ENCODE measurements at places on chromosomes 1 and 21. TPM values are rescaled to one million over a fixed set of nuclear protein-coding genes. Genes with fewer than 3 reads are reported as not detected.

CALML6 gene
- not detected for polyA plus RNA-seq

FCRL3 gene
- 0.21 TPM for polyA plus RNA-seq

CFHR2 gene
- polyA plus RNA-seq = not detected

ASTN1 gene
- polyA plus RNA-seq = 0.15 TPM

TMPRSS2 gene
- 167 TPM for polyA plus RNA-seq

CHI3L2 gene
- polyA plus RNA-seq = 4.7 TPM

CLIC6 gene
- polyA plus RNA-seq = 13.8 TPM

TMEM54 gene
- 42.6 TPM for polyA plus RNA-seq

DNA sequence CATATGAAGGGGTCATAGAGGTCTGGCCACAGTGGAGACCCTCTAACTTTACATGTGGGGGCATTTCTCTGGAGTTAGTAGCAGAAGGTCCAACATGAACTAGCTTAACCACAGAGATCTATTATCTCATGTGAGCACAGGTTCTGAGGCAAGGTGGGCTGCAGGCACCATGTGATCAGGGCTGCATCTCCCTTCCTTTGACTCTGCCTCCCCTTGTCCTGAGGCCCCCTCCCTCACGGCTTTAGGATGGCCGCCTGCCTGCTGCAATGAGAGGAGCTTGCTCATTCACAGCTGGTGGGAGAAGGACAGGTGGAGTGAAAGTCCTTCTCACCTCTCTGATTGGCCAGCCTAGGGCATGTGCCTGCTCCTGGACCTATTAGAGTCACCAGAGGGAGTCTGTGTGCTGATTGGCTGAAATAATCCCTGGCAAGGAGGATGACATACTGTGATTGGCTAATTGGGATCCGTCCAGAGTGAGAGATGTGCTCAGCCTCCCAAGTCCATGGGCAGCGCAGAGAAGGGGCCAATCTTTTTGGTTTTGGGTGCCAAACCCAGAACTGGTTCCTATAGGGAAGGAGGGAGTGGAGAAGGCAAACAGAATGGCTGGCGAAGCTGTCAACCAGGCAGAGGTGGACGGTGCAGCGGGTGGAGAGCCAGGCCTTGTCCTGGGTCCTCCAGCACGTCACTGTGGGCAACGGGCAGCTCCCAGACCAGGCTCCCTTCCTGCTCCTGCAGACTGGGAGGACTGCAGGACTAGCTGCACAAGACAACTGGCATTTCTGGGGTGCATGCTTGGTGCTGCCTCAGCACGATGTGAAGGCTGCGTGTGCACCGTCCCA, 39.4 kb upstream of the C1orf174 start:
- H3K4me3 ChIP-seq = no peak overlapping the region
- no peaks in the 10 kb centered on the region for H3K27me3 ChIP-seq
- H3K4me1 ChIP-seq = no peaks in the 10 kb centered on the region
- no peak overlapping the region for H3K27ac ChIP-seq
- H3K36me3 ChIP-seq = no peaks in the 10 kb centered on the region

GRCh38 chr1:15007842-15008241, 145.7 kb upstream of the TMEM51 start:
- H3K27me3 ChIP-seq = no peaks in the 10 kb centered on the region
- H3K27ac ChIP-seq = no peak overlapping the region
- no peak for DNase-seq
- H3K4me1 ChIP-seq = no peaks in the 10 kb centered on the region
- no peaks in the 10 kb centered on the region for H3K36me3 ChIP-seq

GRCh38 chr1:160883581-160884513, 1.1 kb downstream of the ITLN1 start:
- no peak overlapping the region for H3K27ac ChIP-seq
- H3K36me3 ChIP-seq = no peaks in the 10 kb centered on the region
- no peak overlapping the region for H3K4me3 ChIP-seq

- H3K4me3 ChIP-seq = no peak overlapping the region
- DNase-seq = no peak
- no peaks in the 10 kb centered on the region for H3K4me1 ChIP-seq
- H3K27me3 ChIP-seq = no peaks in the 10 kb centered on the region
- H3K27ac ChIP-seq = no peak overlapping the region
Measured at GRCh38 chr1:222792744-222793143, 22.1 kb upstream of the DISP1 start.

DNA sequence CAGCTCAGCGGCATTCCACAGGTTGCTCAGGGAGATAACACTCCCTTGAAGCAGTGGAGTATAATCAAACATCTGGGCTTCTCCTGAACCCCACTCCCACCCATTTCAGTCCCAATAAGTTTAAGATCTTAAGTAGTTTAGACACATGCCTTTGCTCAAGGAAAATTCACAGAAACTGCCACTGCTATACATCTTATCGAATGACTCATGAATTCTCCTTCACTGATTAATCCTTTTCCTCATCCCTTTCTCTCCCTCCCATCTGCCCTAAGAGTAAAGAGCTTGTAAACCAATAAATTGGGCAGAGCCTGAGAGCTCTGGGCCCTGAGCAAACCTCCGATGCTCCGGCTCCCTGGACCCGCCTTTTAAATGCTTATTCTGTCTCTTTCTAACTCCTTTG, 10.2 kb downstream of the VN1R5 start:
- no peaks in the 10 kb centered on the region for H3K36me3 ChIP-seq
- H3K27me3 ChIP-seq = no peaks in the 10 kb centered on the region
- no peak overlapping the region for H3K4me3 ChIP-seq
- no peak overlapping the region for H3K27ac ChIP-seq
- no peak for DNase-seq

GRCh38 chr1:50570066-50570468, 146.8 kb upstream of the DMRTA2 start:
- peak; percentile 28 for DNase-seq
- H3K27ac ChIP-seq = no peak overlapping the region

DNA sequence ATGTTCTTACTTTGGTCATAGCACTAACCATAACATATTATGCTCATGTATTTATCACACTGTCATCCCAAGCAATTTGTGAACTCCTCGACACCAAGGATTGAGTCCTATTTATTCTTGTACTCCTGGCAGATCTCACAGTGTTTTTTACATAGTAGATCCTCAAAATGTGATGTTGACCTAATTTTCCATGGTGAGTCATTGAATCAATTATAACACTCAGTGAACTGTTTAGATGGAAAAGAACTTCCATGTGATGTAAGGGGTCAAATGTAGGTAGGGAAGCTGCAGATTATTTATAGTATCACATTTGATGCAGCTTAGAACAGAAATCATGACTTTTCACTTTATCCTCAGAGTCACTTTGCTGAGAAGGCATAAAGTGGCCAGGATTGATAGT, 281.9 kb upstream of the ADAMTS5 start:
- no peaks in the 10 kb centered on the region for H3K4me1 ChIP-seq
- no peak overlapping the region for H3K4me3 ChIP-seq
- no peaks in the 10 kb centered on the region for H3K36me3 ChIP-seq
- no peaks in the 10 kb centered on the region for H3K27me3 ChIP-seq
- no peak for DNase-seq

DNA sequence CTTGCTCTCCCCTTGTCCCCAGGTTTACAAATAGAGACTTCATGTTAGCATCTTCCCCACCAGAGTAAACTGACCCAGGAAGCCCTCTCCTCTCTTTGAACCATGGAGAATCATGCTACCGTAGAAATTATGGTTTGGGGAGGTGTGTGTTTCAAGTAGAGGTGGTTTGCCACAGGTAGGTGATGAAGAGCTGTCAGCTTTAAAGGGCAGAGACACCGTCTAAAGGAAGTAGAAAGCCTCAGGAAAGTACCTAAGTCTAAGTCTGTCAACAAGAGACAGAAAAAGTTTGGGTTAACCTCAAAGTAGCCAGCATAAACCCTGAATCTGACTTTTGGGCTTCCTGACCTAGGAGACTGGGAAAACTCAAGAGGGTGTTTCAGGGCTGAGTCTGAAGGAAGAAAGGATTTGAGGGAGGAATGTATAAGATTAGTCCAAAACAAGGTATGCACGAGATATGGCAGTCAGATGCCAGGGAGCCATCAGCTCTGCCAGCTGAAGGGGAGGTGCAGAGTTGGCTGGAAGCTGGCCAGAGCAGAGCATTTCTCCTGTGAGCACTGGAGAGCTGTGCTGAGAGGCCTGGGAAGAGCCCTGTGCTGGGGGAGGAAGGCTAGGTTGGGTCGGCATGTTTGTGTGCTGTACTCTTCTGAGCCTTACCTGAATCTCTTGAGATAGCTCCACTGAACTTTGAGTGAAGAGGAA, 14.3 kb downstream of the ADAMTSL4 start:
- H3K4me3 ChIP-seq = peak overlapping the region; percentile 5
- H3K4me1 ChIP-seq = peaks cover 33% of the 10 kb centered on the region
- H3K36me3 ChIP-seq = no peaks in the 10 kb centered on the region
- H3K27ac ChIP-seq = peak overlapping the region; percentile 100

GRCh38 chr1:2127187-2128145, 67.1 kb downstream of the FAAP20 start:
- no peak overlapping the region for H3K4me3 ChIP-seq
- H3K4me1 ChIP-seq = no peaks in the 10 kb centered on the region
- no peak for DNase-seq
- H3K36me3 ChIP-seq = no peaks in the 10 kb centered on the region
- H3K27ac ChIP-seq = no peak overlapping the region
- no peaks in the 10 kb centered on the region for H3K27me3 ChIP-seq

DNA sequence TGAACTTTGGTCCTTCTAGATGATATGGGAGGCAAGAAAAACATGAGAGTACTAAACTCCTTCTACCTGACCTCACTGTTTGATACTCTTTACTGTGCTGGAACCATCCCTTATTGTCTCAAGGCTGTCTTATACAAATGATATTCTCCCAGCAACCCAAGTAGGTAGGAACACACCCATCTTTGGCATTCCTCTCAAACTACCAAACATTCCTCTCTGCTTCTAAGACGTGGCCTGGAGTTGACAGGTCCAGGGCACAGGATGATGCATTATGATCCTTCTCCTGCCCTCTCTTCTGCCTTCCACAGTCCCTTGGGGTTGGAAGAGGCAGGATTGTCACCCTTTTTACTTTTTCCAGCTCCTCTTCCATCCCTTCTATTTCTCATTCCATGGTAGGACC, 90.5 kb downstream of the SPATA17 start:
- no peaks in the 10 kb centered on the region for H3K36me3 ChIP-seq
- no peaks in the 10 kb centered on the region for H3K27me3 ChIP-seq
- no peaks in the 10 kb centered on the region for H3K4me1 ChIP-seq
- H3K4me3 ChIP-seq = no peak overlapping the region

DNA sequence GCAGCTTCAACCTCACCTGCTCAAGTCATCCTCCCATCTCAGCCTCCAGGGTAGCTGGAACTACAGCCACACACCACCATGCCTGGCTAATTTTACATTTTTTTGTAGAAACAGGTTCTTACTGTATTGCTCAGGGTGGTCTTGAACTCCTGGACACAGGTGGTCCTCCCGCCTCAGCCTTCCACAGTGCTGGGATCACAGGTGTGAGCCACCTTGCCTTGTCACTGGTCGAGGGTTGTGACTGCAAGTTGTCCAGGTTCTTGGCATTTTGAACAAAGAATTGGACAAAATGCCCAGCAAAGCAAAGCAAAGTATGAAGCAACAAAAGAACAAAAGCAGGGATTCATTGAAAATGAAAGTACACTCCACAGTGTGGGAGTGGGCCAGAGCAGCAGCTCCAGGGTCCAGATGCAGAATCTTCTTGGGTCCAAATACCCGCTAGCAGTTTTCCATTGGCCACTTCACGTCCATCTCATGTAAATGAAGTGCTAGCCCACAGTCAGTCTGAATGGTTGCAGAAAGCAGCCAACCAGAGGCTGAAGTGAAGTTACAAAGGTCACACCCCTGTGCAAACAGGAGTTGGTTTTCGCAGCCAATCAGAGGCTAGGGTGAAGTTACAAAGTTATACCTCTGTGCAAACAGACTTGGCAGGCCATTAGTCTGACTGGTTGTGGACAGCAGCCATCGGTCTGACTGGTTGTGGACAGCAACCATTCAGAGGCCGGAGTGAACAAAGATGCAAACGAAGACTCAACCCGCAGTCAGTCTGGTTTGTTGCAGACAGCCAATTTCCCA, 109.5 kb upstream of the KIF26B start:
- no peak overlapping the region for H3K27ac ChIP-seq
- H3K4me3 ChIP-seq = no peak overlapping the region
- H3K27me3 ChIP-seq = no peaks in the 10 kb centered on the region
- peak; percentile 96 for DNase-seq
- no peaks in the 10 kb centered on the region for H3K36me3 ChIP-seq

DNA sequence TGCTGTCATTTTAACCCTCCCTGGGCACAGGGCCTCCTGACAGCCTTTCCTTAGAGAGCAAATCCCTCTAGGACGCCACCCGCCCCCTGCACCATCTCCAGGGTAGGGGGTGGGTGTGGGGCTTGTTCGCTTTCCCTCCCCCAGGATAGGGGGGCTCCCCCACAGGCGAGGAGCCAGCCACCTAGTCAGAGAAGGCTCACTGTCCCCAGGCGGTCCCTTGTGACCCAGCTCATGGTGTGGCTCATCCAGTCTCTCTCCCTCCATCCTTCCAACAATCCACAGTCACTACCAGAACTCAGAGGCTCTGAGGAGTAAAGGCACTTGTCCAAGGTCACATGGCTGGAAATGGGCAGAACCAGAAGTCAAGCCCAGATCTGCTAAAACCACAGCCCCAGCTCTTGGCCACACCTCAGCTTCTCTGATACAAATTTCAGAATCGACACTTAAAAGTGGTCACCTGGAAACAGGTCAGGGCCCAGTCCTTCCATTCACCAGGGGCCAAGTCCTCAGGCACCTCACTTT, 89.8 kb downstream of the MRPL37 start:
- peaks cover 46% of the 10 kb centered on the region for H3K4me1 ChIP-seq
- no peaks in the 10 kb centered on the region for H3K36me3 ChIP-seq
- no peaks in the 10 kb centered on the region for H3K27me3 ChIP-seq
- no peak overlapping the region for H3K4me3 ChIP-seq

DNA sequence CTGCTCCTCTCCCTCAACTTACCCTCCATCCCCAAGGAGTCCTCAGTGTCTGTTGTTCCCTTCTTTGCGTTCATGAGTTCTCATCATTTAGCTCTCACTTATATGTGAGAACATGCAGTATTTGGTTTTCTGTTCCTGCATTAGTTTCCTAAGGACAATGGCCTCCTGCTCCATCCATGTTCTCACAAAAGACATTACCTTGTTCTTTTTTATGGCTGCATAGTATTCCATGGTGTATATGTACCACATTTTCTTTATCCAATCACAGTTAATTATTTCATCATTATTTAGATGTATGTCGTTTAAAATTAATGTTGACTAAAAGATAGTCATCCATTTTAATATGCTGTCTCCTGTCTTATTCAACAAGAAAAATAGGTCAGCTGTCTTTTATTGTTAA, 134.1 kb downstream of the CRB1 start:
- H3K4me1 ChIP-seq = no peaks in the 10 kb centered on the region
- H3K27me3 ChIP-seq = no peaks in the 10 kb centered on the region
- H3K27ac ChIP-seq = no peak overlapping the region
- no peak overlapping the region for H3K4me3 ChIP-seq

- no peak for DNase-seq
- peaks cover 2% of the 10 kb centered on the region for H3K4me1 ChIP-seq
- H3K27ac ChIP-seq = no peak within 1 kb of the TSS
- H3K36me3 ChIP-seq = peaks cover 2% of the 10 kb centered on the region
- H3K27me3 ChIP-seq = peaks cover 13% of the 10 kb centered on the region
Measured at GRCh38 chr1:6243993-6244392, at the start of gene HES3. Gene HES3, plus strand, starts transcription at chr1:6244179. Its CDS starts 187 bp downstream, at chr1:6244366.

DNA sequence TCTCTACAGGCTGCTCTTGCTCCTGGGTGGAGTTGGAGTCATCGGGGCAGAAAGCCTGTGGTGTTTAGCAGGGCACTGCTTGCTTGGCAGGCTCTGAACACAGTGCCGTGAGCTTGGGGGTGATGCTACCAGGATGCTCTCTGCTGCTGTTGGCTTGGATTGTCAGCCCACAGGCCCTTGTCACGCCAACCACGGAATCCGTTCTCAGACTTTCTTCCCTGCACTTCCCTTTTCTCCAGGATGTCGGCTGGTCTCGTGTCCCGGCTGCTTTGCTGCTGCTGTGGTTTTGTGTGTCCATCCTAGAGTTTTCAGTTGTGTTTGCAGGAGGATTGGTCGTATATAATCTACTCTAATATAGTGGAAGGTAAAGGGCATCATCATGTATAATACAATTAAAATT, 44.4 kb upstream of the TTC34 start:
- no peaks in the 10 kb centered on the region for H3K36me3 ChIP-seq
- H3K4me3 ChIP-seq = no peak overlapping the region
- no peaks in the 10 kb centered on the region for H3K27me3 ChIP-seq
- H3K27ac ChIP-seq = no peak overlapping the region
- no peaks in the 10 kb centered on the region for H3K4me1 ChIP-seq
